Bronchial smooth muscle cell (primary cell): ENCODE measurements at places on chromosomes 11 and 22. TPM values are rescaled to one million over a fixed set of nuclear protein-coding genes. Genes with fewer than 3 reads are reported as not detected.

CSF2RB gene
- total RNA-seq, result under 0.01 TPM in 1 of 2 replicates, not detected in the other

OR52I2 gene
- not detected in 2 replicates for total RNA-seq

FHIP1B gene
- 6.0 and 6.3 TPM in 2 replicates for total RNA-seq

NPAS4 gene
- total RNA-seq, result not detected in 2 replicates

DAGLA gene
- 1.9 and 2.7 TPM in 2 replicates for total RNA-seq

TREH gene
- total RNA-seq, result under 0.01 TPM in 1 of 2 replicates, not detected in the other

OR4A16 gene
- total RNA-seq, result not detected in 2 replicates

OR10A2 gene
- total RNA-seq, result not detected in 2 replicates

GRAMD1B gene
- 0.34 and 1.3 TPM in 2 replicates for total RNA-seq

HTR3A gene
- total RNA-seq, result not detected in 2 replicates

HTR3B gene
- not detected in 2 replicates for total RNA-seq

MS4A4E gene
- not detected in 2 replicates for total RNA-seq

SLC37A2 gene
- 0.26 and 1.6 TPM in 2 replicates for total RNA-seq

RHOD gene
- 11.6 and 16.1 TPM in 2 replicates for total RNA-seq

SMCO4 gene
- 2.7 and 3.9 TPM in 2 replicates for total RNA-seq

TNNT3 gene
- 0.47 and 3.1 TPM in 2 replicates for total RNA-seq

SEC14L6 gene
- 0.16 and 0.60 TPM in 2 replicates for total RNA-seq

OVOL1 gene
- total RNA-seq, result not detected in 2 replicates

F2 gene
- 0.16 TPM in 1 of 2 replicates, not detected in the other for total RNA-seq

CARNS1 gene
- total RNA-seq, result 0.09 and 0.16 TPM in 2 replicates

OR2D2 gene
- total RNA-seq, result 0.09 and 0.16 TPM in 2 replicates

MUC5AC gene
- total RNA-seq, result under 0.01 TPM in 1 of 2 replicates, not detected in the other

LARGE2 gene
- under 0.01 TPM in 1 of 2 replicates, not detected in the other for total RNA-seq

LRP4 gene
- total RNA-seq, result 3.0 and 3.2 TPM in 2 replicates

OR51L1 gene
- not detected in 2 replicates for total RNA-seq

MOGAT2 gene
- total RNA-seq, result under 0.01 TPM in 1 of 2 replicates, not detected in the other

LZTR1 gene
- total RNA-seq, result 53.6 and 64.0 TPM in 2 replicates

C11orf21 gene
- total RNA-seq, result under 0.01 TPM in 1 of 2 replicates, not detected in the other

PHOX2A gene
- total RNA-seq, result not detected in 2 replicates

NAALAD2 gene
- total RNA-seq, result 0.47 and 1.7 TPM in 2 replicates

FOLR2 gene
- not detected in 2 replicates for total RNA-seq

MMP3 gene
- 0.52 and 19.1 TPM in 2 replicates for total RNA-seq

B3GAT1 gene
- total RNA-seq, result under 0.01 TPM in 1 of 2 replicates, not detected in the other

LRRN4CL gene
- total RNA-seq, result 29.8 and 36.9 TPM in 2 replicates

AMOTL1 gene
- 22.4 and 29.7 TPM in 2 replicates for total RNA-seq

ARHGAP8 gene
- total RNA-seq, result under 0.01 and 0.86 TPM in 2 replicates

RBMXL2 gene
- total RNA-seq, result not detected in 2 replicates
